NK-92 treated with Interleukin-12 subunit alpha and Interleukin-12 subunit beta, amount 100 ng/mL, for 24 hours (cell line): ENCODE measurements at places on chromosomes 11 and 22.

DNA sequence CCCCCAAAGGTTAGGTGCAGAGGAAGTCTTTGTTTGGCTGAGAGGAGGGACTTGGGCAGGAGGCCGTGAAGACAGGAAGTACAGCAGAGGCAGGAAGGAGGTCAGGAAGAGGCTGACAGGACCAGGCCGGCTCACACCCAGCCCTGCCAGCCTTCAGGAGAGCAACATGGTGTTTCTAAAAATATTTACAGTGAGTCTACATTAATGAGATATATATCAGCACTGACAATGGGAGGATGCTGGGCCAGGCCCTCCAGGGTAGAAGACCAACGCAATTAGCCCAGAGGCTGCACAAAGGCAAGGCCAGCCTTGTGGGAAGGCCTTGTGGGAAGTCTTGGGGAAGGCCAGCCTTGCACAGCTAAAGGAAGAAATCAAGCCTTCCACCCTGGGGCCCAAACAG lies 7.9 kb upstream of the APLNR start:
- no peak for DNase-seq

GRCh38 chr11:35274909-35275785 lies 136.2 kb downstream of the CD44 start:
- DNase-seq, result no peak

DNA sequence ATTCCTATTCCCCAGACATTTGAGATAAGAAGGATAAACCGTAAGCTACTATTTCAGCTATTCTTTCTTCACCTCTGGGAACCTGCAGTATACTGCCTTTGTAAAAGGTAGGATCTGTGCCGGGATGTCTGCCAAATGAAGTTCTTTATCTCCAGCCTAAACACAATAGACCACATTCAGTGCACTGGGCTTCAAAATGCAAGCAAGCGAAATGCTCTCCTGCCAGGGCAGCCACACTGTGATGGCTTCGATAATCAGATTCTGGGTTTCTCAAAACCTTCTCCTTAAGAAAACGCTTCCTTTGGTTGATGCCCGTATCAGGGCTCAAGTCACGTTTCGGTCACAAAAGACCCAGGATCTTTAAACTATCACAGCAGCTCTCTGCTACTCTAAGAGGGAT lies 299.5 kb upstream of the B3GAT1 start:
- no peak for DNase-seq

GRCh38 chr11:63908631-63909401 lies 8.1 kb downstream of the RCOR2 start:
- no peak for DNase-seq

- no peak for DNase-seq
Observed at GRCh38 chr11:27158456-27159334, 118.1 kb downstream of the BBOX1 start.

GRCh38 chr11:65077451-65077850 lies 6.4 kb downstream of the CDCA5 start:
- no peak for DNase-seq
